Heart right ventricle (tissue), 16 donors: ENCODE measurements at places on chromosomes 5 and 9.
A peak's percentile ranks its signal among the peaks of the same experiment; 100 is the strongest.

- DNase-seq, result no peak
These were observed 437.6 kb downstream of the KIF4B start for GRCh38 chr5:155451106-155451505.

GRCh38 chr5:81418606-81419005 lies 24.7 kb upstream of the ACOT12 start:
- DNase-seq, result no peak

DNA sequence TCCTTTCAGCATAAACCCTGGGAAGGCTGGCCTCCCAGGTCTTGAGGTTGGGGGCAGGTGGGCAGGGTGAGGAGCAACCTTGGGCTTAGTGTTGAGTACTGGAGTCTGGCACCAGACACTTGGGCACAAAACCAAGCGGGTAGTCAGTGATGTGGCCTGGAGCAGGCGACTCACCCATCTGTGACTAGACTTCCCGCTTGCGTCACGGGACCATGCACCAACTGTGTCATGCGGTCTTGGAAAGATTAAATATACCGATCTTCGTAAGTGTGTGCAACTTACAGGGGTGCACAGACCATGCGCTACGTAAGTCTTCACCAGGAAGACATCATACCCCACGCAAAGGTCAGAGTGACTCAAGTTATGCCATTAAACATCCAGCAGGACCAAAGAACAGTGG lies 304.4 kb upstream of the IRX4 start:
- no peak for DNase-seq

- no peak for DNase-seq
These were observed 9.1 kb downstream of the CHMP5 start for GRCh38 chr9:33273972-33274328.

DNA sequence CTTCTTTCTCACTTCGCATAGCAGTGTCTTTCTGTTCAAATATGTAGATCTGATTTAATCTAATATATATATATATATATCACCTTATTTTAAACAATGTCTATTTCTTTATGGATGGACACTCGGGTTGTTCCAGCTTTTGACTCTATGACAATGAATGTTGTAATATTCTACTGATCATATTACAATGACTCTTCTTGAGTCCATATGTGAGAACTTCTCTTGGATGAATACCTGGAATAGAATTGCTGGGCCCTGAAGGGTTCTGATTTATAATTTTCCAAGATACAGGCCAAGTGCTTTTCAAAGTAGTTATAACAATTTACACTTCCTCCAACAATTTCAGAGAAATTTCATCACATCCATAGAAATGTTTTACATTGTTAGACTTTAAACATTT lies 28.8 kb downstream of the NTRK2 start:
- DNase-seq, result no peak

DNA sequence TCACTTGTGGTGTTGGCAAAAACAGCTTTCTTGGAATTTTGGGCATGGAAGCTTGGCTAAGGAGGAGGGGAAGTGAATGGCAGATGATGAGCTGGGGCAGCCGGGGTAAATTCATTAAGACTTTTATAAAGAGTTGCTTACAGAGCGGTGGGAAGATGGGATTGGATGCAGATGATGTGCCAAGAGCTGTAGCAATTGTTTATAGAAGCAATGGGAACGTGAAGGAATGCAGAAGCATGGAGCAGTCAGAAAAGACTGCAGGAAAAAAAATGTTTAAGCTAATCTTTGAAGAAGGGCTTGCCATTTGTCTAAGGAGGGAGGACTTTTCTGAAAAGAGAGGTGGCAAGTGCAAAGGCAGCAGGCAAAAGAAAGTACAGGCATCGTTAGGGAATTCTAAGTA lies 86.6 kb upstream of the SHISAL2B start:
- no peak for DNase-seq

DNA sequence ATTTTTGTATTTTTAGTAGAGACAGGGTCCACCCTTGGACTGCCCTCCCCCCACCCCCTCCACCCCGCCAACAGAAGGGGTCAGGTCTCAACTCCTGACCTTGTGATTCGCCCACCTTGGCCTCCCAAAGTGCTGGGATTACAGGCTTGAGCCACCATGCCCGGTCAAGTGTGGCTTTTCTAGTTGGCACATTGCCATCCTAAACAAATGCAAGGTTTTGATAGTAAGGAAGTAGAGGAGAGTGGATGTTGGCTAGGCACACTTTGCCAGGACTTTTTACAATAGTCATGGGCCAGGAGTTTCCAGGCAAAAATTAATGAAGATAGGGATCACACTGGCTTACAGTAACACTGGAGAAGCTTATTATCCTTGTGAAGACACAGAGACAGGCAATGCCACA lies 62.4 kb downstream of the GALNT12 start:
- DNase-seq, result no peak

GRCh38 chr5:115949096-115949495 lies 13.2 kb upstream of the LVRN start:
- no peak for DNase-seq

GRCh38 chr5:75053304-75054133 lies 1.2 kb upstream of the GCNT4 start:
- peak; percentile 39 for DNase-seq

GRCh38 chr5:174409070-174409469 lies 315.3 kb upstream of the MSX2 start:
- no peak for DNase-seq

GRCh38 chr5:57408714-57409113 lies 73.9 kb downstream of the ACTBL2 start:
- no peak for DNase-seq

DNA sequence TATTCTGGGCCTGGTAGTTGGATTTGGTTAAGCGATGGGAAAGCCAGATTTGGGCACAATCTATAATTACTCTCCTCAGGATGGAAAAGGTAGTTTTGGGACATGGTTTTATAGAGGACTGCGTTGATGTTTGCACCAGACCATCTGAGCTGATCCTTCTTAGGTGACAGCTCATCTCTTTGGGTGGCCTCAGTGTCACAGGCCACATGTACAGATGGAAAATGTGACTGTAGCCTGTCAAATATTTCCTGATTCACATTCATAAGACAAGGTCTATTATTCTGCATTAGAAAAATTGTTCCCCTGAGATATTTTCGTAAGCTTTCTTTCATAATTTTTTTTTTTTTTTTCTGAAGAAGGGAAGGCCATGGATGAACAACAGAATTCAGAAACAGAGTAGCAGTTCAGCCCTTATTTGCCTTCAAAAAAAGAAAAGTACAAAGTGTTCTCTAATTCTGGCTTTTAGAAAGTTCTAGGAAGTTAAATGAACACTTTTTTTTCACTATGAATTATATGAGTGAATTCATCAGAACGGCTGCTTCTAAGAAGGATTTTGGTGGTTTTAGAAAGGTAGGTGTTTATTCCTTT lies 81.0 kb downstream of the NNT start:
- DNase-seq, result no peak
